ENCODE measurements at places on chromosomes 12 and 14.

GRCh38 chr12:65742018-65743010 lies 82.0 kb upstream of the HMGA2 start:
- no peak for DNase-seq

- DNase-seq = no peak
Measured at GRCh38 chr12:107196681-107197080, 103.3 kb upstream of the CRY1 start.

DNA sequence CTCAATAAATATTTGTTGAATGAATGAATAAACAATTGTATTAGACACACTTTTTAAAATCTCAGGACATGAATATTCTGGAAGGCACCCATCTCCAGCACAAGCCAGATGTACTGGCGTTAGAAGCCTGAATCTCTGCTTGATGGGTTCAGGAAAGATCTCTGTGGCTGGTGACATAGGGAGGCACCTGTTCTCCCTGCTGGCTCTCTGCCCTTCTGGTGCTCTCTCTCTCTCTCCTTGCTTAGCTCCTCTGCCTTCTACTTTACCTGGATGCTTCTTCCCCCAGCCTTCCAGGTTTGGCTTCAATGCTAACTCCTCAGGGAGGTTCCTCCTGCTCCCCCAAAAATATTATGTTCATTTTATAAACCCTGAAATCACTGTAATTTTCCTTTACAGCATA lies 1.5 kb downstream of the CYP46A1 start:
- DNase-seq = no peak

DNA sequence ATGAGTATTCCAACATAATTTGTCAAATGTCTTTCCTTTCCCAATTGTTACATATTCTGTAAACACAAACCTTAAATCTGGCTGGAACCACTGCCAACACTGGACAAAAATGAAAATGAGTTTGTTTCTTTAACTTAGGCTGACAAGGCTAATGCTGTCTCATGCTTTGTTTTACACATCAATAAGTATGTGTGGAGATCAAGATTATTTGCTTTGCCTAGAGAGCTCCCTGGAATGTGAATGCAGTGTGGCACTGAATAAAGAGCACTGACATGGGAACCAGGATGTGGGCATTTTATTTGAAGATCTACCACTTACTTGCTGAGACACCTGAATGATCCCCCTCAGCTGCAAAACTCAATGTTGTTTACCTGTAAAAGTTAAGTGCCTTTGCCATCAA lies 61.7 kb downstream of the RALGAPA1 start:
- no peak for DNase-seq

DNA sequence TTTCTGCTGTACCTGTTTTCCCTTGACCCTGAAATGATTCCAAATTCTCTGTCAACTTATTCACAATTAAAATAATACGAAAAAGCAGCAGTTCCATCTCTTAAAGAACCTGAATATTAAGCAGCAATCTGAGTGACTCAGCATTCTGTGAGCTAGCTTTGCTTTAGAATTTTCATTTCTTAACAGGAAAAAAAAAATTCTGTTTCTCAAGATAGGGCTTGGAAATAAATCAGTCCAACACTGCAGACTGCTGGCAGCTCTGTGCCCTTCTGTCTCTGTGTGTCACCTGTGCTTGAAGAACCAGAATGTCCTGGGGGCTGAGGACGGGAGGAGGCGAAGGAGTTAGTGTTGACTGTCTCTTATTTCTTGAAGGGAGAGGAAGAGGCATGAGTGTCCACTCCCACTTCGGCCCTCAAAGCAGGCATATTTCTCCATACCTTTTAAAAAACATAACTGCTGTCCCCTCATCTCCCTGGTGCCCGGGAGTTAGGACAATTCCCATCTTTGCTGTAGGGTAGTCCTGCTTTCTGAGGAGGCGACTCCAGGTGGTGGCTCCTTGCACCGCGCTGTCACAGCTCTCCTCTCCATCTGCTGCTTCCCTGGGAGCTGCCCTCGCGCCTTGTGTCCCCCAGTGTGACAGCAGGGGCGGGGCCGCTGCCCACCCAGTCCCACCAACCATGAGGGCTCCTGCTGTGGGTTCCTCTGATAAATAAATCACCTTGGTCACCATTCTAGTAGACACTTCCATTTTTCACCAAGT lies 203.1 kb downstream of the CALM1 start:
- no peak for DNase-seq

- no peak for DNase-seq
Measured at GRCh38 chr14:88818018-88818417, 6.4 kb upstream of the TTC8 start.

GRCh38 chr12:124938587-124938986 lies 24.1 kb upstream of the UBC start:
- no peak for DNase-seq

DNA sequence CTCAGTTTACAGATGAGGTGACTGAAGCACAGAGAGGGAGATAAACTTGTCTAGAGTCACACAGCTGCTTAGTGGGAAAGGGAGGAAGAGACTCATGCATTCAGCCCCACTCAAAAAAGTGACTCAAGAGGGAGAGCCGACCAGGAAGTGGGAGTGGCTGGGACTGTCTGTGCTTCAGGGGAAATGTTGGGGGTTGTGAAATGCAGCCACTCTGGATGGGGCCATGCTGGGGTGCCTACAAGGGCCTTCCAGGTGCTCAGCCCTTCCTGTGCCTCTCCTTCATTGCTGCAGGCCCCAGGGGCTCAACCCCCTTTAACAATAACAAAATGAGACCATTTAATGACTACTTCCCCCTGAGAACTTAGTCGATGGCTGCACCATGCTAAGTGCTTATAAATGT lies 41.8 kb downstream of the CACNA1C start:
- no peak for DNase-seq

GRCh38 chr12:114686426-114686772 lies 2.4 kb upstream of the TBX3 start:
- no peak for DNase-seq
